ENCODE measurements at places on chromosomes 3 and 15. TPM values are rescaled to one million over a fixed set of nuclear protein-coding genes. Genes with fewer than 3 reads are reported as not detected.

The UBXN7 gene
- 107 TPM for total RNA-seq

DNA sequence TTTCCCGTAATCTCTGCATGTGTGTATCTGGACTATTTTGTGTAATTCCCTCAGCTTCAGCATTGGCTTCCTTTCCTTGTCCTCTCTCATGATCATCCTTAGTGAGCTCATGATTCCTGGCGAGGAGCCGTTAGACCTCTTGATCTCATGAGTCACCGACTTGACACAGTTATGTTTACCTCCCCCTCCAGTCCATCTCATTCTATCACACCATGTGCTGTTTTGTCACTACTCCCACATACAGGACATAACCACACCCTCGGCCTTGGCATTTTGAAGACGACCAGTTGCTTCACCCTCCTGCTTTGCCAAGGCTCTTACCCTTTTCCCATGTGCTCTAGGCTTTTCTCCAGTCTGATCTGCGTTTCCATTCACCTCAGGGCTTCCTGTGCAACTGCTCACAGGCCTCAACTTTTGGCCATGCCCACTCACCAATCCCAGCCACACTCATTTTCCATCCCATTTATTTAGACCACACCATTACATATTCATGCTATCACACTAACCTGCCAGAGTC lies 41.5 kb downstream of the CP start:
- no peak for DNase-seq
- no peak overlapping the region for H3K4me3 ChIP-seq
- no peaks in the 10 kb centered on the region for H3K4me1 ChIP-seq

The CSPG5 gene
- total RNA-seq, result 0.68 TPM

- DNase-seq, result no peak
- H3K4me1 ChIP-seq, result no peaks in the 10 kb centered on the region
- H3K36me3 ChIP-seq, result no peaks in the 10 kb centered on the region
- no peaks in the 10 kb centered on the region for H3K27me3 ChIP-seq
- H3K27ac ChIP-seq, result no peak overlapping the region
Measured at GRCh38 chr3:11996480-11996879, 7.7 kb upstream of the SYN2 start.

DNA sequence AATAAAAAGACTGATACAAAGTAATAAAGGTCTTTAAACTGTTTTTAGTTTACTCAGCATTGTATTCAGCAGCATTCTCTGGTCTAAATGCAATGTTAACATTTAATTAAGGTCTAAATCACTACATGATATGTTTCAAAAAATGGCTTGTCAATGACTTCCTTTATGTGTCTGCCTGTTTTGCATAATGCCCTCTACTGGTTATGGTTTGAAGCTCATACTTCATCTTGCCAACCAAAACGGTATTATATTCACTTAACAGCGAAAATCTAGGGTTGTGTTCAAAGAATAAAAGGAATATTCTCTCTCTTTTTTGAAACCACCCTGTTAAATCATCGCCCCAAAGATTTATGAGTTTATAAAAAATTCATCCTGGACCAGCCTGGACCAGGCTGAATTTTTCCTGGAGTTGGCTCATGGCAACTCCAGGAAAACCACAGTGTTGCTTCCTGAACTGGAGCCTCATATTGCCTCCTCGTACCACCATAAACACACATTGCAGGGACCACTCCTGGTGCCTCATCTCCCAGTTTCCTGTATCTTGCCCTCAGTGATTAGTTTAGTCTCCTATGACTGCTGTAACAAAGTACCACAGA lies 6.7 kb upstream of the NCEH1 start:
- no peak overlapping the region for H3K4me3 ChIP-seq
- no peaks in the 10 kb centered on the region for H3K4me1 ChIP-seq
- DNase-seq, result no peak
- H3K36me3 ChIP-seq, result no peaks in the 10 kb centered on the region
- no peak overlapping the region for H3K27ac ChIP-seq

Data from B cell (primary cell).